ENCODE measurements at places on chromosomes 3 and 15.
A peak's percentile ranks its signal among the peaks of the same experiment; 100 is the strongest.

DNA sequence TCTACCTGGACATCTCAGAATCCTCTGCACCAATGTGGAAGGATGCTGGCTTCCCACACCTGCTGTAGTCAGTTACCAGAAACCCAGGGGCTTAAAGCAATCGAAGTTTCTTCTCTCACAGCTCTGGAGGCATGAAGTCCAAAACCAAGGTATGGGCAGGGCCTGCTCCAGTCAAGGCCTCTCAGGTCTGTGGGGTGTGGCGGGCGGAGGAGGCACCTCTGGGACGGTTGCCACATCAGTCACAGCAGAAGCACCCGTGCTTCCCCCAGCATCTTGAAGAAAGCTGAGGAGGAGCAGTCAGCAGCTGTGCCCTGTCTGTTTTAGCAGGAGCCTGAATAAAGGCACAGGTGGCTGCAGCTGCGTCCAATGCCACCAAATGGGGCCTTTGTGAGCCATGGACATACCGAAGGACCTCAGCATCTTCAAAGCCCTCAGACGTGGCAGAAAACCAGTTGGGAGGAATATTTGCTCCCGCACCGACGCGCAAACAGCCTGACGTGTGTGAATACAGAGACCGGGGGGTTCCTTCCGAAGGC, 68.9 kb downstream of the TFRC start:
- no peak for DNase-seq

GRCh38 chr3:97942801-97943546, 29.3 kb downstream of the RIOX2 start:
- no peak for DNase-seq

GRCh38 chr15:55627730-55628368, 39.7 kb upstream of the PYGO1 start:
- peak; percentile 78 for DNase-seq

DNA sequence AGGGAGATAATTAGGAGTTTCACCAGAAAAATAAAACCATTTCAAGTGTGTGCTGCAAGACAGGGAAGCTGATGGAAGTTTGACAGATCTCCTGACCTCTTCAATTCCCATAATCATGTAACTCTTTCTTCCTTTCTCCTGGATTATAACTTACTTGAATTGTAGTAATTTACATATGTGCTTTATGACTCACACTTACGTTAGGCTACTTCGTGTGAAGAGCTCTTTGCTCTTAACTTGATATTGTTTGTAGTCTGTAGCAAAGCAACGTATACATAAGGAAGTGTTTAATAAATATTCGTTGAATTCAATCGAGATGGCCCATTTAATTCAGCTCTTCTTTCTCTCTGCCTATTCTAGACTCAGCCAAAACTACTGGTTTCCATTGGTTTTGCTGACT, 23.5 kb downstream of the ROBO2 start:
- DNase-seq: no peak

- no peak for DNase-seq
Observed at GRCh38 chr3:127124120-127124519, 68.8 kb upstream of the PRR23E start.

DNA sequence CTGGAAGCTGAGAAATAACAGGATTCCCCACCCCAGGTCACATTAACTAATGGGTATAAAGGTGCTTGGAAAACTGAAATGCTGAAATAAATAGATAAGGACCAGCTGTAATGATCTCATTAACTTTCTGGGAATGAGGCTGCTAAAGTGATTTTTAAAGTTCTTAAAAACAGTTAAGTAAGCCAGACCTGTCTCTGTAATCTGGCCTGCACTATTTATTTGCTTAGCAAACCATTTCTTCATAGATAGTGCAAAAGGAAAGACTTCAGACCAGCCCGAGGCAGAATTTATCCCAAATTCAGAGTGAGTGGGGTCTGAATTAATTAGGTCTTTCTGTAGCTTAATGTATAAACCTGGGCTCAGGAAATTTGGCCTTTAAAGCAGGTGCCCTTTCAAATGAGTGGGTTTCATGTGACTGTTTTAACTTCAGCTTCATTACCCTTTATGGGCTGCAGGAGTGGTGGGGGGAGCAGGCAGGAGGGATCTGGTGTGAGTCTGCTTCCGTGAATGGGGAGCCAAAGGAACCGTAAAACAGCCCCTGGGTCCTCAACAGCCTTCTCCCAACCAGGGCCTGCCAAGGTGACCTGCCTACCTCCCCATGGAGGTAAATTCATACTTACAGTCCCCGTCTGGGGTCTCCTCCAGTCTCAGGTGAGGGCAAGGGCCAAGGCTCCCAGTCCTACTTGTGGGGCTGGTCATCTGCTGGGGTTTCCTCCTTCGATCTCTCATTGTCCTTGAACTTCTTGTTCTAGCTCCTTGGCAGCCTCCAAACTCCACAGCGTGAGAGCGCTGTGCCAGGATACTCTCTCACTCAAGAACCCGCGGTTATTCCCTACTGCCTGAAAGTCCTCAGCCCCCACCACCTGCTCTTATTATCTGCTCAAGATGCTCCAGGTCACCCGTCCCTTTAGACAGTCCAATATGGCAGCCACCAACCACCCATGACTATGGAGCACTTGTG, 31.2 kb downstream of the MAGEF1 start:
- no peak for DNase-seq

DNA sequence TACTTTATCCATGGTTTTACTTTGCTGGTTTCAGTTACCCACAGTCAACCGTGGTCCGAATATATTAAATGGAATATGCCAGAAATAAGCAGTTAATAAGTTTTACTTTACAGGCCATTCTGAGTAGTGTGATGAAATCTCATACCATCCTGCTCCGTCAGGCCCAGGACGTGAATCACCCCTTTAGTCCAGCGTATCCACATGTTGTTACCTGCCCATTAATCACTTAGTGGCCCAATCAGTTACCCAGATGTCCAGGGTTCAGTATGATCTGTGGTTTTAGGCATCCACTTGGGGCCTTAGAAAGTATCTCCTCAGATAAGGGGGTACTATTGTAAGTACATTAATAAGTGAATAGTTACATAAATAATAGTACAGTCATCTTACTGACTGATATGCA, 88.0 kb downstream of the TTBK2 start:
- DNase-seq: peak; percentile 78

DNA sequence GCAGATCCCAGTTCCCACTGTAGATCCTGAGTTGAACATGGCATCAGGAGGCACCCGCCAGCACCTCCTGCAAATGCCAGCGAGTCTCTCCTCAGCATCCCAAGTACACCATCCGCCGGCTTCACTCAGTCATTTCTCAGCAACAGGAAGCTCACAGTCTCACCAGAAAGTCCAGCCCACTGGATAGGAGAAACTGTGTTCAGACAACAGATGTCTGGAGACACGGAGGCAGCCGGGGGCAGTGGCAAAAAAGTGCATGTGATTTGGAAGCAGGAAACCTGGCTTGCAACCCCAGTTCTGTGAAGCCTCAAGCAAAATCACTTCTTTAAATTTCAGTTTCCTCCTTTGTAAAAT, 68.7 kb downstream of the SRGAP3 start:
- no peak for DNase-seq

GRCh38 chr3:46711760-46712159, 5.9 kb downstream of the PRSS50 start:
- no peak for DNase-seq
